NCI-H460 (cell line): ENCODE measurements at places on chromosomes 16 and 17.
A peak's percentile ranks its signal among the peaks of the same experiment; 100 is the strongest.

DNA sequence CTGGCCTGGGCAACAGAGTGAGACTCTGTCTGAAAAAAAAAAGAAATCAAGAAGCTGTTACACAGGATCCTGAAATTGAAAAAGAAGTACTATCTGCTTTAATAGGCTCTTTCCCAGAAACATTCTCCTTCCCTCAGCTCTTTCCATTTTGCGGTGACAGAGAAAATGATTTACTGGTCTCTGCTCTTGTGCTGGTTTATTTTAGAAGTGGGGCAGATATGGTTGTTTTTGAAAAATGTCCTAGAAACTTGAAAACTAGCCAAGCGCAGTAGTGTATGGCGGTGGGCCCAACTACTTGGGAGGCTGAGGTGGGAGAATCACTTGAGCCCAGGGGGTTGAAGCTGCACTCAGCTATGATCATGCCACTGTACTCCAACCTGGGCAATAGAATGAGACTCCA lies 28.8 kb upstream of the TANGO6 start:
- no peak for DNase-seq

GRCh38 chr17:80594431-80595269 lies 50.0 kb downstream of the RPTOR start:
- DNase-seq = no peak

DNA sequence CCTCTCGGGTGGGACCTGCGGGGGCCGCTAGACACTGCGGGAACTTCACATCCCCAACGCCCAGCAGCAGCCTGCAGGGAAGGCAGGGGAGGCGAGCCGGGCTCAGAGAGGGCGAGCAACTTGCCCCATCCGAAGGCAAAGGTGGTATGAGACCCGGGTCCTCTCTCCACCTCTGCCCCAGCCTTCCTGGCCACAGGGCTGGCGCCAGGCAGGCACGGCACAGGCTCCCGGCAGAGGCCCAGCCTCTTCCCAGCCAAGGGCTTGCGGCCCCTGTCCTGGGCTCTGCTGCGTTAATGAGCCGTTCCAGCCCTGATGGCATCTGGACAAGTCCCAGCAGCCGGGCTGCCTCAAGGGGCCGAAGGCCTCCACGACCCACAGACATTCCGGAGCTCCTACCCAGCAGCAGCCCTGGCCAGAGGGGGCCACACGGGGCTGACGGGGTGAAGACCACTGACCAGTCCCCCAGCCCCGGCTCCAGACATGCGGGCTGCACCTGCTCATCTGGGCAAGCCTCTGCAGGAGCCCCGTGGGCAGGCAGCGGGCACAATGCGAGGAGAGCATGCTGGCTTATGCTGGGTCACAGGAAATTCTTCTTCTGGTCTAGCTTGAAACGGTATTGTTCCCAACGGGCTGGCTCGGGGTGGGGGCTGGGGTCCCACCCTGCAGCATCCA lies 1.2 kb upstream of the HS3ST6 start:
- no peak for DNase-seq

- DNase-seq = no peak
Measured at GRCh38 chr16:71327720-71328119, 30.8 kb upstream of the CALB2 start.

DNA sequence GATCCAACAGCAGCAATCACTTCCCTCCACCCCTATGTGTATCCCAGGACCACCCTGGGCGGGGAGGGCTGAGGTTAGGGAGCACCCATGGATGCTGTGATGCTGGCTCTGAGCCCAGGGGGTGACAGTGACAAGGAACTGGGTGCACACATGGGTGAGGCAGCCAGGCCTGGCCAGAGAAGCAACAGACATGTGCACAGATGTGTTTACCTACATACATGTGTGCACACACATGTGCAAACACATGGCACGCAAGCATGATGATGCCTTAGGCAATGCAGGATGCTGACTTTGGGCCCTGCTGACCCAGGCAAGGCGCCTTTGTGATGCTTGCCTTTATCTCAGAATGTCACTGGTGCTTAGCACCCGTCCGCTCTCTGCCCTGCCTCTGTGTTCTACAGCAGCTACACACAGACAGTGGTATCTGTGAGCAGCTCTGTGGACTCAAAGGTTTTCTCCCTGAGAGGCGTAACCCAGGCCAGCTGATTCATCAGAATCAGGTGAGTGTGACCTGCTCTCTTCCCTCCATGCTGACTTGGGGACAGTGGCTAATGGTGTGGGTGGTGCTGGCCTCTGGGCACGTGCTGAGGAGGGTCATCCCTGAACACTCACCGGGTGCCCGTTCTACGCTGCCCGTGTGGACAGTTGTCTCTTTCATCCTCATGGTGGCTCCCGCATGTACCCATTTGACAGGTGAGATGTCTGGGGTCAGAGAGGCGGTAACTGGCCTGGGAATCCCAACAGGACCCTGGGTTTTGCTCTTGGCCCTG lies 38.5 kb upstream of the KSR1 start:
- no peak for DNase-seq

DNA sequence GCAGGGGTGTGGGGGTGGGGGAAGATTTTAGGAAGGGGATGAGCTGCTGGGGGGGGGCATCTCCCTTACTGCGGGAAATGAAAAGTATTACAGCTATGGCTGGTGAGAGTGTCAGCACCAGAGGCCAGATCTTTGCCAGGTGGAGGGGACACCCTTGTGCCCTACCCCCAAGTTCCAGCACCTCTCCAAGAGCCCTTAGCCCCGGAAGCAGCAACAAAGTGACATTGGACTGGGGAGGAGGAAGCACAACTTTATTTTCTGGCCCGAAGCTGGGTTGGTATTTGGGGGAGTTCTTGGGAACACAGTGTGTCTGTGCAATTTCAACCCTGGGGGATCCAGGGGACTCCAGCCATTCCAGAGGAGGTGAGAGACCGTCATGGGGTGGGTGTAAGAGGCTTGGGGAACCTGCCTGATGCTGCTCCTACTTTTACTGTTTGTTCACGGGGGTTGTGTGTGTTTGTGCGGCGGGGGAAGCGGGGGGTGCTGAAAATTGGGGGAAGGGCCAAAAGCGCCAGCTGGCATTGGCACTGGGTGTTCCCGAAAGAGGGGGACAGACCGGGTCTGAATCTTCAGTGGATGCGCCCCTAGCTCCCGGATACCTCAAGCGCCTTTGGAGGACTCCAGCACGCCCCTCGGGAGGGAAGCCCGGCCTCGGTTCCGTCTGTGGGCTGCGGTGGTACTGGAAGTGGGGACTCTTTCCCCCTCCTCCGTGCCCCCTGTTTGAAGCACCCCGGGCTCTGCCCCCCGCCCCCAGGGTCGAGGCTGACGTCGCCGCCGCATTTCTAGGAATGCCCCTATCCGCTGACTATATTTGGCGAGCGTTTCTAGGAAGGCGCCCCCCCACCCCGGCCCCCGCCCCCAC lies 230.3 kb downstream of the MRTFB start:
- no peak for DNase-seq

GRCh38 chr17:55903028-55903690 lies 152.3 kb downstream of the PCTP start:
- DNase-seq = no peak

DNA sequence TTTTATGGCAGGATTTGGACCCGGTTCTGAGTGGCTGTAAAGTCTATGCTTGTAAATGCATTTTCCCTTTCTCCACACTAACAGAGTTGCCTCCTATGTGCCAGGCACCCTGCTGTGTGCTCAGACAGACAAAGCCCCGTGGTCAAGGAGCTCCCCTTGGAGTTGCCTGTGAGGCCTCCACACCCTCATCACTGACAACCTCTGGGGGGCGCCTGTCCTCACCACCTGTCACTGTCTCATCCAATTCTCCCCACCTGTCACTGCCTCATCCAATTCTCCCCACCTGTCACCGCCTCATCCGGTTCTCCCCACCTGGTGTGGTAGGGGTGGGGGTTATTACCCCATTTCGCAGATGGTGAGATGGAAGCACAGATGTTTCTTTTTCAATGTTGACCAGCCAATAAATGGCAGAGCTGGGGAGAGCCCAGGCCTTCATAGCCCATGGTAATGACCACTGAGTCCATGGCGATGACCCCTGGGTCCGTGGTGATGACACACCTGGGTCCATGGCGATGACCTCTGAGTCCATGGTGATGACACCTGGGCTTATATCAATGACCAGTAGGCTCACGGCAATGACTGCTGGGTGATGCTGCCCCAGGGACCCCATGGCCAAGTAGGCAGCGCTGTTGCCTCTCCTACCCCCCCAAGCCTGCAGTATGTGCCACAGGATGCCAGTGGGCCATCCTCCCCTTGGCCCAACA lies 150.1 kb downstream of the IRF8 start:
- DNase-seq = no peak

- no peak for DNase-seq
Measured at GRCh38 chr17:67105213-67105612, 60.9 kb downstream of the CACNG1 start.

DNA sequence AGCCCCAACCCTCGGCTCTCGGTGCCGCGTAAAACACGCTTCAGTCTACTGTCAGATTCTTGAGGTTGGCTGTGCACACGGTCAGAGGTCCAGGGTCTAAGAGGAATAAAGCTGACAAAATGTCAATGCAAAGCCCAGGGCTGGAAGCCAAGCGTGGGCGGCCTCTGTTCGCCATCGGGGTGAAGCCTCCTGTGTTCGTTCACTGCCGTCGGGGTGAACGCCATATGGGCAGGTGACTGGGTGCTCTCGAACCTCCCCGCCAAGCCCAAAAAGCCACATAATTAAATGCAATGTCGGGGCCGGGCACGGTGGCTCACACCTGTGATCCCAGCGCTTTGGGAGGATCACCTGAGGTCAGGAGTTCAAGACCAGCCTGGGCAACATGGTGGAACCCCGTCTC lies 44.6 kb downstream of the MRM3 start:
- no peak for DNase-seq

GRCh38 chr17:62652251-62653001 lies 25.0 kb downstream of the MRC2 start:
- peak; percentile 26 for DNase-seq

DNA sequence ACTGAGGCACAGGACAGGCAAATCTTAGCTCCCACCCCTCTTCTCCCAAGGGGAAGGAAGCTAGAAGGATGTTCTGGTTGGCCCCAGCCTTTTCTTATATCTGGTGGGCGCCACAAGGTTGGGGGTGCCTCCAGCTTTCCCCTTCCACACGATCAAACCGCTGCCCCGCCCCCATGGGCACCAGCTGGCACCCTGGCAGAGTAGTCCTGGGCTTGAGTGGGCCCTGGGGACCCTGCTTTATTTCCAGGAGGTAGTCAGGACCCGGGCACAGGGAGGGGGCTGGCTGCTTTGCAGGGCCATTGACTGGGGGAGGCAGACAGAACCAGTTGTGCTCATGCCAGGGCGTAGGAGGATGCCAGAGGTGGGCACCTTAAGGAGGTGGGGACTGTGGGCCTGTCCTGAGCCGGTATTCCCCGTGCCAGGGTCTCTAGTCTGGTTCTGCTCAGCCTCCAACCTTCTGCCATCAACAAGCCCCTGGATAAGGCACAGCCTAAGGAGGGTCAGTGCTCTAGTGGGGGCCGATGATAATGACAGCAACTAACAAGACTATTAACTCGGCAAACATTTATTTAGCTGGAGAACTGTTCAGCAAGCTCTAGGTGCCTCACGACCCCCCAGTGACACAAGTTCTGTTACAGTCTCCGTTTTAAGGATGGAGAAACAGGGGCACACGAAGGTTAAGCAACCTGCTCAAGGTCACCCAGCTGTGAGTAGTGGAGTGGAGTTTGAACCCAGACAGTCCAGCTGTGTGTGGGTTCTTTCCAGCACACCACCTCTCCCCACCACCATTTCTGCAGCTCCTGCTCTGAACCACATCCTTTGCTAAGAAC lies 7.6 kb upstream of the PPP1R1B start:
- no peak for DNase-seq

DNA sequence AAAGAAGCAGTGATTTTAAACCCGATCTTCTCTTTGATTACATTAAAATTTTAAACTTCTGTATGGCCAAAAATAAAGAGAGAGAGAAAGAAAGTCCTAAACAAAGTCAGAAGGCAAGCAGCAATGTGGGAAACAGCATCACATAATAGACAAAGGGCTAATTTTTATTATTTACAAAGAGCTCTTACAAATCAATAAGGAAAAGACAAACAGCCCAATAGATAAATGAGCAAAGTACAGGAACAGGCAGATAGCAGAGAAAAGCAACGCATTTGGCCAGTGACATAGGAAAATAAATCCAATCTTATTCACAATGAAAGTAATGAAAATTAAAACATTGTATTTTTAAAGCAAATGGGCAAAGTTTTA lies 93.1 kb downstream of the SALL1 start:
- no peak for DNase-seq

DNA sequence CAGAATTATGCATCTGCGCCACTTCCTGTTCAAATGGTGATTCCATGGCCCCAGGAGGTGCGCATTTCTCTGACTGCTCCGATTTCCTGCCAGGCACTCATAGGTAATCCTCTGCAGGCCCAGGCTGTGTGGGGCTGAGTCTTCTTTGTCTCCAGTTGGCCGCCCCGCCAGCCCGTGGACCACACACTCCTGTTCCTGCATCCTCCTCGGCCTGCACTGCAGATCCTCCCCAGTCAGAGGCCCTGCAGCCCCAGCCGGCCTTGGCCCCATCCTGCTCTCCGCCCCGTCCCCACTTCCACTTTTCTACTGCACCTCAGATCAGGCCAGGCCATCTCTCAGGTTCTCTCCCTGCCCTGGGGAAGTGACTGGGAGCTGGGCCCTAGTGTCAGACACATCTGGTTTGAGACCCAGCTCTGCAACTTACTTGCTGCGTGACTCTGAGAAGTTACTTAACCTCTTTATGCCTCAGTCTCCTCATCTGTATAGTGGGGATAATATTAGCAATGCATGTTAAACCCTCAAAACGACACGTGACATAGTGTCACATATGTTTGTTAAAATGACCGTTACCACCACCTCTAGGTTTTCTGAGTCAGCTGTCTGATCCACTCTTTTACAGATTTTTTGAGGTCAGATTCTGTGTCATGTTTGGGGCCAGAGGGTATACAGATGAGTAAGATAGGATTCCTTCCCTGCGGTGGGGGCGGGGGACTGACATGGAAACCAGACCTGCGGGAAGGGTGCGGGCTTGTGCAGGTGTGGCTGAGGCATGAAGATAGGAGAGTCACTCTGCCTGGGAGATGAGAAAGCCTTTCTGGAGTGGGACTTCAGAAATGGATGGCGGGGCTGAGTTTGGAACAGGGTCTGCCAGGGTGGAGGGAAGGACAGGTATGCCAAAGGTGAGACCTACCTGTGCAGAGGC lies 12.8 kb downstream of the RAB11FIP4 start:
- DNase-seq = no peak

DNA sequence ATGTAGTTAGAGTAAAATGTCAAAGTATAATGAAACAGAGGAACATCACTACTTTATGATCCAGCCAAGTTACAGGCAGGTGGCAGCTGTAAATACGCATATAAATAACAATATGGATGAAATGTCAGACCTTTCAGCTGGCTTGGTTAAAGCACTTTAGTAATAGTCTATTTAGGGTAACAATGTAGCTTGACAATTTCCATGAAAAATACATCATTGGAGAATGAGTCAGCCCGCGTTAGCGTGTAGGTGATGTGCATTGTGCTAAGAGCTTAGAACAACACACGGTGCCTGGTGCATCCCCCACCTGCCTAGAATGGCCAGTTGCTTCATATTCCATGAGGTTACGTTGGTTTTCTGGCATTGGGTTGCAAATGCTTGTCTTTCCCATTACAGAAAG lies 119.4 kb downstream of the RBFOX1 start:
- DNase-seq = no peak
